ENCODE measurements at places on chromosomes 2 and 18.

DNA sequence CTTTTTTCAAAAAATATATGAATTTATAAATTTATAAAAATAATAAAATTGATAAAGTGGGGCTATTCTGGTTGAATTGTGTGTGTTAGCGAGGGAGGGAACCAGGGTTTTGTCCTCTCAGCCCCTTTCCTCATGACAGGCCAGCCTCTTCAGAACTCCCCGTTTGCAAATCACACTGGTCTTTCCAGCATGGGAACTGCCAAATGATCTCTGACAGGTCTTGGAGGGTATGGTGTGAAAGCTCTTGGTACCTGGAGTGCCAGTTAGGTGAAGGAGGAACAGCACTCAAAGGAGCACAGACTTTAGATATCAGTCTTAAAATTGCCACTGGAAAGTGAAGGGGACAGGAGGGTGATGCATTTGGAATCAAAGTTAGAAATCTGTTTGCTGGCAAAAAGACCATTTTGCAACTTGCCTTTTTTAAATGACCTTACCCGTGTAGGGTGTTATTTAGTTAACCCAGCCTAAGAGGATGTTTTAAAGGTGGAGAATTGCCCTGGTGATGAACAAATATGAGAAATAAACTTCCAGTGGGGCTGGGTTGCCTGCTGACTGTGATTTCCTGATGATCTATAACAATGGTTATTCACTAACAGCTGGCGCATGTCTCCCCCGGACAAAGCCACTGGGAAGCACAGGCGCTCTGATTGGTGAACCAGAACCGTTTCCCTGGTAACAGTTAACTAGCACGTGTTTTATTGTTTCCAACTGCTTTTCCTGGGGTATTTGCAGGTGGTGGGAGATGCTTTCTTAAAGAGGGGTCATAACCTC lies 85.3 kb upstream of the EFEMP1 start:
- no peak for DNase-seq

- DNase-seq, result no peak
Observed at GRCh38 chr2:170723446-170723958, 8.4 kb downstream of the SP5 start.

DNA sequence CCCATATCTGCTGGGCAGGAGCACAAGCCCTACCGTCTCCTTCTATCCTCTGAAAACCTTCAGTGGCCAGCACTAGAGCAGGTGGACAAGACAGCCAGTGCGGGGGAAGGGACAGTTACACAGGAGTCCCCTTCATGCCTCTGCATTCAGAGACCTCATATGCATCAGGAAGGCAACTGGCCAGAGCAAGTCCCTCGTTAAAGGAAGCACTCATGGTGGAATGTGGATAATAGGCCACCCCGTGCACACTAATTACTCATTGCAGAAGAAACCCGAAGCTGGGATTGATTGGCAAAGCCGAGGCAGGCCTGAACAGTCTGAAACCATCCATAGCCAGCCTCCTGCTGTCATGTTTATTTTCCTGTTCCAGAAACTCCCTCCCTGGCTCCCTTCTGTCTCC lies 11.2 kb downstream of the KIAA2012 start:
- no peak for DNase-seq

GRCh38 chr2:229445019-229445418 lies 173.9 kb upstream of the PID1 start:
- no peak for DNase-seq

DNA sequence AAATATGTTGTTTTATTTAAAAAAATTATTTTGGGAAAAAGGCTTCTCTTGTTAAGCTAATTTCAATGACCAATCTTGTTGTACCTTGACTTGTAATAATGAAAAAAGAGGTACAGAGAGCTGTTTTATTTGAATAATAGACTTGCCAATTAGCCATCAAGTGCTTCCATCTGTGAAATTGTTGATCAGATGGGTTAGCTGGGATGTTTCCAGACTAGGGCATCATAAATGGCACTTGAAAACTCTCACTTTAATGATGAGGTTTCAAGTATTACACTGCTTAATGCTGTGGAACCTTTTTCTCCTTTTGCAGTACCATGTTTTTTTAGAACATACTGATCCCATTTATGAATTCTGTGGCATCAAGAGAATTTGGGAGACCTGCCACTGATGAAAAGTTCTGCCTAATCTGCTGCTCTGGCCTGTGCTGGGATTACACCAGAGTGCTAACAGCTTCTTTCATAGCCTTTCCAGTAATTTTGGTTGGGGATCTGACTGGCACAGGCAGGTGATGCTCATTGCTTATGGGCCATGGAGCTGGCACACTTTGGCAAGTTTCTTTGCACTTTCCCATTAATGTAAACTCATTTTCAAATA lies 24.2 kb downstream of the PSMD14 start:
- no peak for DNase-seq

Data from stimulated activated CD4-positive, alpha-beta T cell treated with anti-CD3 and anti-CD28 coated beads, TNF-alpha, amount 100 ng/mL, for 24 hours (primary cell).